ENCODE measurements at places on chromosomes 11 and 22. TPM values are rescaled to one million over a fixed set of nuclear protein-coding genes. Genes with fewer than 3 reads are reported as not detected.

Gene MMP3
- not detected for total RNA-seq

- no peak for DNase-seq
Observed at GRCh38 chr11:10797001-10797400, 11.7 kb downstream of the EIF4G2 start.

- DNase-seq: no peak
Observed at GRCh38 chr22:49263101-49263500, 564.6 kb downstream of the BRD1 start.

Gene RASL10A
- 1.4 TPM for total RNA-seq

Gene OR6A2
- total RNA-seq: not detected

DNA sequence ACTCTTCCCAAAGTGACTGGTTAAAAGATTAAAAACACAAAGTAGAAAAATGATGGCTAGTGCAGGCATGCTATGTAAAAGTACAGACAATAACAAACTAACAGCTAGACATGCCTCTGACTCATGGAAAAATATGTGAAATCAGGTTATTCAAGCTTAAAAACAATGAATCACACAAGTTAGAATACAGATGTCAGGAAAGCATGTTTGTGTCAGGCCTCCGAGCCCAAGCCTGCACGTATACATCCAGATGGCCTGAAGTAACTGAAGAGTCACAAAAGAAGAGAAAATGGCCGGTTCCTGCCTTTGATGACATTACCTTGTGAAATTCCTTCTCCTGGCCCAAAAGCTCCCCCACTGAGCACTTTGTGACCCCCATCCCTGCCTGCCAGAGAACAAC is 110.1 kb downstream of the NOX4 start:
- no peak for DNase-seq

All from left ventricle myocardium inferior (tissue), 1 donor.